Mucosa of gallbladder (tissue), 1 donor: ENCODE measurements at places on chromosomes 13 and 19. TPM values are rescaled to one million over a fixed set of nuclear protein-coding genes. Genes with fewer than 3 reads are reported as not detected.

ZNF230 gene
- total RNA-seq: 5.7 TPM

ZNF429 gene
- 21.7 TPM for total RNA-seq

ZNF765 gene
- 12.9 TPM for total RNA-seq

NLRP9 gene
- total RNA-seq: not detected

ZNF600 gene
- total RNA-seq: 18.1 TPM

GIPC1 gene
- 127 TPM for total RNA-seq

ANKLE1 gene
- total RNA-seq: 0.83 TPM

AP1M1 gene
- 84.0 TPM for total RNA-seq

RFC3 gene
- 3.7 TPM for total RNA-seq

DNA sequence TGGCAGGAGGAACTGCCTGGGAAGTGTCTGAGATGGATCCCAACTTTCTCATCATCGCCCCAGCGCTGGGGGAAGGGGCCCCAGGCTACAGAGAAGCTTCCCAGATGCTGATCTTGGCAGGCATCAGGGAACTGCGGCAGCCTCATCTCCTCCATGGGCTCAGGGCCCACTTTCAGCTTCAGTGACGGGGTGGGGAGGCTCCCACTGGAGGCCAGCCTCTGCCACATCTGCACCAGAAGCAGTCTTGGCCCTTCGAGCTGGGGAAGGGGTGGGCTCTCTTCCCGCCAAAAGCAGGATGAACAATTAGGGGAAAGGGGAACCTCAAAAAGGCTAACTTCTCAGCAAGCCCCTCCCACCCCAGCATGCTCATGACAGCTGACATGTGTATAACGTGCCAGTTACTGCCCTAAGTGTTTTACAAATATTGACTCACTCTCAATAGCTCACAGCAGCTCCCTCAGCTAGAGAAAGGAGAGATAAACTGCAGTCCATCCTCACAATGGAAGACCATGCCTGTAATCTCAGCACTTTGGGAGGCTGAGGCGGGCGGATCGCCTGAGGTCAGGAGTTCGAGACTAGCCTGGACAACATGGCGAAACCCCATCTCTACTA is 7.1 kb upstream of the S1PR2 start:
- peak; percentile 52 for DNase-seq

DNA sequence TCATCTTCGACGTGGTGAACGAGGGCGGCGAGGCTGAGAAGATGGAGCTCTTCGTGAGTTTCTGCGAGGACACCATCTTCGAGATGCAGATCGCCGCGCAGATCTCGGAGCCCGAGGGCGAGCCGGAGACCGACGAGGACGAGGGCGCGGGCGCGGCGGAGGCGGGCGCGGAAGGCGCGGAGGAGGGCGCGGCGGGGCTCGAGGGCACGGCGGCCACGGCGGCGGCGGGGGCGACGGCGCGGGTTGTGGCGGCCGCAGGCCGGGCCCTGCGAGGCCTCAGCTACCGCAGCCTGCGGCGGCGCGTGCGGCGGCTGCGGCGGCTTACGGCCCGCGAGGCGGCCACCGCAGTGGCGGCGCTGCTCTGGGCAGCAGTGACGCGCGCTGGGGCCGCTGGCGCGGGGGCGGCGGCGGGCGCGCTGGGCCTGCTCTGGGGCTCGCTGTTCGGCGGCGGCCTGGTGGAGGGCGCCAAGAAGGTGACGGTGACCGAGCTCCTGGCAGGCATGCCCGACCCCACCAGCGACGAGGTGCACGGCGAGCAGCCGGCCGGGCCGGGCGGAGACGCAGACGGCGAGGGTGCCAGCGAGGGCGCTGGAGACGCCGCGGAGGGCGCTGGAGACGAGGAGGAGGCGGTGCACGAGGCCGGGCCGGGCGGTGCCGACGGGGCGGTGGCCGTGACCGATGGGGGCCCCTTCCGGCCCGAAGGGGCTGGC is 52.6 kb downstream of the MAP4K1 start:
- no peak for DNase-seq

GRCh38 chr13:30043631-30043925 is 193.2 kb upstream of the UBL3 start:
- no peak for DNase-seq

- DNase-seq: peak; percentile 78
Observed at GRCh38 chr19:1568320-1569019, at the start of gene MEX3D. Gene MEX3D, minus strand, starts transcription at chr19:1568325. Its CDS starts 267 bp downstream, at chr19:1568058.

DNA sequence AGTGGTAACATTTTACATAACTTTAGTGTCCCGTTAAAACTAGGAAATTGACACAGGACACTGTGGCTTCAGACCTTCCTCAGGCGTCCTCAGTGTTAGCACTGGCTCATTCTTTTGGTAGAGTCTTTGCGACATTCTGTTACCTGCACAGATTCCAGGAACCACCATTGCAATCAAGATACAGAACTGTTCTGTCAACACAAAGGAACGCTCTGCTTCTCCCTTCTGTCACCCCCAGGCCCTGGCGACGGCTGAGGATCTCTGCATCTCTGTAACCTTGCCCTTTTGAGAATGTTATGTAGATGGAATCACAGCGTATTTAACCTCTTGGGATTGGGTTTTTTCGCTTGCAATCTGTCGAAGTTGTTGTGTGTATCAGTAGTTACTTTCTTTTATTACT is 22.6 kb downstream of the KDM4B start:
- no peak for DNase-seq

DNA sequence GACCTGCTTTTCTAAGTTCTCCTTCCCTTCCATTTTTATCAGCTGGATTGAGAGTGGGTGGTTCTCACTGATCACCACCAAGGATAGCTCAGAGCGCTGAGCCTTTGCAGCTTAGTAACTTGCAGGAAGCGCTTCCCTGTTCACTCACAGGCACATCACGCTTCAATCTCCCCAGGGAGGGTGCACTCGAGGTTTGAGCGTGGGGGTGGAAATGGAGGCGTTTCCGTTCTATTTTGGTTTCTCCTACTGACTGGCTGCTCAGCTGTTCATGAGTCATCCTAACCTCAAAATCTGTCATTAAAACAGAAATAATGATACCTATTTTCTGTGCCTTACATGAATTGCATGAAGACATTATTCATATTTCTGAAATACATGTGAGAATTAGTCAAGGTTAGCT is 292.1 kb downstream of the SPRY2 start:
- peak; percentile 72 for DNase-seq

DNA sequence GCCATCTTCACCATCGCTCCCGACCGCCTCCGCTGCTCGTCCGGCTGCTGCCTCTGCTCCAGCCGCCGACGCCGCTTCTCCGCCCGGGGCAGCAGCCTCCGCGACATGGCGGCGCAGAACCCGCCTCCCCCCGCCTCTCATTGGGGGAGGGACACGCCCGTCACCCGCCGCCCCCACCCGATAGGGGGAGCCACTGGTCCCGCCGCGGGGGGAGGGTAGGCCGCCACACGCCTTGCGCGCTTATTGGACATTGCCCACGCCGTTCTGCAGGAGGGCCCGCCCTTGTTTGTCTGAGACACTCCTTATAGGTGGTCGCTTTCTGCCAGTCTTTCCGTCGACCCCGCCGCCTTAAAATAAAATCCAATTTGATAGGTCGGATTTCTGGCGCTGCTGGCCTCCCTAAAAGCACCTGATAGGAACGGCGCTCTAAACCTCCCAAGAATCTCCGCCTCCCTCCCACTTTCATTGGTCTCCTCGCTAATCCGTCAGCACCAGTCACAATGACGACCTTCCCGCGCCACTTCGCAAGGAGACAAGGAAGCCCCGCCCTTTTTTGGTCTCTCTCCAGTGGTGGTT is at the start of gene HNRNPL:
Gene HNRNPL, minus strand, starts transcription at position 127 of the 576 bp plus-strand sequence. Its CDS starts 20 bp downstream, at position 107.
- no peak for DNase-seq

DNA sequence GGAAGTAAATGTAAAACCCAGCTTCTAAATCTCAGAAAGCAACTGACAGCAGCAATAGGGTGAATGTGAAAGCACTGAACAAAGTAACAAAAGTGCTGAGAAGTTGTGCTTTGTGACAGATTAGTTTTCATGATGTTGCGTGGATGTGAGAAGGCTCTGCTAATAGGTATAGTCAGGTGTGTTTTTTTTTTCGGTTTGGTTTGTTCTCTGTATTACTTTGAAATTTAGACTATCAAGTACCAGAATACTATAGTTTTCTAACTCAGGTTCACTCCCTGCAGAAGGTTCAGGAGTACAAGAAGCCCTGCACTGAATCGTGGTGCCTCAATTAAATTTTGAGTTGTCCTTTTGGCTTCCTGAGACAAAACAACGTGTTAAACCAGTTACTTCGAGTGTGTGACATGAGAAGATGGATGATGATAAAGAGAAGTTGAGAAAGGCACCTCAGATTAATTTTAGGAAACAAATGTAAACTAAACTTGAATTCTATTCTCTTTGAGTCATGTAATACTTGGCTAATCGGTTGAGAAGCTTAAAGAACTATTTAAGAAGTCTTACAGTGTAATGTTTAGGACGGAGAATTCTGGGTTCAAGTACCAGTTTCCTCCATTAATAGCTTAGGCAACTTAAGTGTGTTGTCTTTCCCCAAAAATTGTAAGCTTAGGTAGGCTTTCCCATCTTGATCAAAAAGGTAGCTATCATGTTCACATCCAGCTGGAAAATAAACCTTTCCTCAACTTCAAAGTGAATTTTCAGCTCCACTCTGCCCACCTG is 10.3 kb downstream of the MIR17HG start:
- DNase-seq: no peak

DNA sequence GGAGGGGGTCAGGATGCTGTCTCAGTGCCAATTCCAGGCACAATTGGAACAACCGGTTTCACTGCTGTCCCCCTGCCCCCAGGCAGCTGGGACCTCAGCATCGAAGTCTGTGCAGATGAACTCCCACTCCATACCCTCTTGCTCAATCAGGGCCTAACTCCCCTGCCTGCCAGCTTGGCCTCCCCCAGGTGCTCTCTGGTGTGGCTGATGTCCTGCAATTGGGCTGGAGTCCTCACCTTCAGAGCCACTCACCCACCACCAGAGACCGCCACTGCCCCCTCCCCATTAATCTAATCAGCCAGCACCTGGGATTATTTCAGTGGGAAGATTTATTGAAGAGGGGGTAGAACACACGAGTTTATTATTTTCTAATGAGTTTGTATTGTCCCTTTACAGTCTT is 118.8 kb downstream of the MIPEP start:
- no peak for DNase-seq

GRCh38 chr19:15107061-15108010 is at the start of gene SYDE1:
Gene SYDE1, plus strand, starts transcription at chr19:15107401. Its CDS starts 33 bp downstream, at chr19:15107434.
- DNase-seq: peak; percentile 26

GRCh38 chr13:66137384-66137783 is 1092.8 kb downstream of the PCDH9 start:
- DNase-seq: no peak

- no peak for DNase-seq
Observed at GRCh38 chr13:51626749-51627148, 42.5 kb downstream of the WDFY2 start.

DNA sequence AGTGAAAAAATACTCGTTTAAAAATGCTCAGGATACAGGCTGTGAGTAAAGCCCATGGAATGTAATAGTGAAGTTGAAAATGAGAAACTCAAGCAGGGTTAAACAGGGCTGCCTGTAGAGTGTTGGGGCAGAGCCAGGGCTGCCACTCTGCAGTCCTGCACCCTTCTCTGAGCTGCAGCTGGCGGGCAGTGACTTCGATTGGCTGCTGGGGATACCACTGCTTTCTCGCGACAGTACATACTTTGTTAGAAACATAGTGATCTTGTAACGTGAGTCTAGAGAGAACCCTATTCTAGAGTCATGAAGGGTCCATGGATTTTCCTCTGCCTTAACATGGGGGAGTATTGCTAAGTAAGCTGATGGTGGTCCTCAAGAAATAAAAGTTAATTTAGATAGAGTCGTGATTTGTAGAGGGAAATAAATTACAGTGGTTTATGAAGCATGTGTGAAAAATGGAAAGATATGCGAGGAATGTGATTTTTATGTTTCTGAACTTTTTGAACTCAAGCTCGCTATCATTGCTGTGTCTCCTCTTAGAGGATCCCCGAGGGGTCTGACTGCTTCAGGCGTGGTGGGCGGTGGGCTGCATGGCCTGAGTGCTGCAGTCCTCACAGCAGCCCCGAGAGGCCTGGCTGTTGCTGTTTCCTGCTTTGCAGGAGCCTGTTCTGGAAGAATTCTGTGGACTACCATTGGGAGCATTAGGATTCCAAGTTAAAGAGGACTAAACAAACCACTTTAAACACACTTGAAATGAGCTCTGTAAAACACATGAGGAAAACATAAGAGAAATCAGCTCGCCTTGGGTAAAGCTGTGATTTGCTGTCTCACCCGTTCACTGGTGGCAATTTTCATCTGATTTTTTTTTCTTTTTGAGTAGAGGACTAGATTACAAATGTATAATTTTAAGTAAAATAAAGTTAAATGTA is 95.7 kb downstream of the ARHGEF7 start:
- DNase-seq: no peak

DNA sequence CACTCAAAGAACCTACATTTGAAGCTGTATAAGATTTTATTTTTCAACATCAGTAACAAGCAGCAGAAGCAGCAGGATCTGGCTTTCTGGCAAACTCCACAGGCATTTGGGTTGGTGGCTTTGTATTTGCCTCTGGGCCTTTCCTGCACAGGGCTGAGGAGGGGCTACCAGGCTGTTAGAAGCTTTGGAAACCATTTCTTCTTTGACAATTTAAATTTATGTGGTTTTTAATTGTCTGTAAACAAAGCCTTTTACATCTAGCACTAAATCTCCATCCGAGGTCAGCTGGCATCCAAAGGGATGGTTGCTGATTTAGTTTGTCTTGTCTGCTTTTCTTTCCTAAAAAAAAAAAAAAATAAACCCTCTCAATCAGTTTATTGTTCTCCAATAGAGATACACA is 127.5 kb upstream of the OBI1 start:
- DNase-seq: no peak

- no peak for DNase-seq
Observed at GRCh38 chr13:48488995-48489394, 43.9 kb downstream of the RCBTB2 start.

- no peak for DNase-seq
Observed at GRCh38 chr19:17837972-17838371, 9.8 kb downstream of the JAK3 start.

GRCh38 chr13:100090861-100091260 is 2.0 kb downstream of the PCCA start:
- no peak for DNase-seq

- no peak for DNase-seq
Observed at GRCh38 chr13:73138276-73138637, 79.5 kb downstream of the KLF5 start.

GRCh38 chr19:35006342-35006998 is 6.3 kb downstream of the GRAMD1A start:
- peak; percentile 74 for DNase-seq

- no peak for DNase-seq
Observed at GRCh38 chr19:478236-478903, 17.5 kb upstream of the SHC2 start.

DNA sequence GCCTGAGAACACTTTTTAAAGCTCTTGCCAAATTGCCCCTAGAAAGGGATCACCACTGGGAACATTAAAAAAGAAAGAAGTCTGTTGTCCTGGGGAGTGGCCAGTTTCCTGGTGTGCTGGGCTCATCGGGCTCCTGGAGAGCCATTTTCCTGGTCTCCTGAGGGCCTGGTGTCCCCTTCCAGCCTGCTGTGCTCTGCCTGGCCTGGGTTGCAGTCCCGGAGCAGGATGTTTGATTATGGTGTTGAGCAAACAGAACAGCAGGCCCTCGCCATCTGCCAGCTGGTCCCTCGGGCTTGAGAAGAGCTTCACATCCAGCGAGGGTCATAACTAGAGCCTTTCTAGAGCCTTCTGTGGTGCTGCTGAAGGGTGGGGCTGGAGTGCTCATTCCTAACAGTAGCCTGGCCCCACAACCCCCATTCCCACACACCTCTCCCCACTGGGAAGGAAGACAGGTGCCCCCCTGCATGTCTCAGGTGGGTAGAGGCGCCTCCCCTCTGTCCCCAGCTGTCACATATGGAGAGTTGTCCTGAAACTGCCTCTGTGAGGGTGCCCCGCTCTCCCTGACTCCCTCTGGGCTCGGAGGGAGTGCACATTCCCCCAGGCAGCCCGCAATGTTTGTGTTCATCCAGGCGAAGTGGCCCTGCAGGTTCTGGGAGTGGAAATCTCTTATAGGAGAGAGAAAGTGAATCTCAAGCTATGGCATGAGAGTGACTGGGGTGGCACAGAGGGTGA is 151.1 kb downstream of the SIPA1L3 start:
- no peak for DNase-seq
